LHCN-M2 (cell line): ENCODE measurements at places on chromosomes 4 and X.

GRCh38 chr4:154014407-154015321 lies 225.8 kb upstream of the SFRP2 start:
- no peak for DNase-seq

GRCh38 chrX:79089896-79090584 lies 54.4 kb upstream of the GPR174 start:
- no peak for DNase-seq

- DNase-seq, result peak; percentile 93
Observed at GRCh38 chr4:24117975-24118374, 228.1 kb upstream of the PPARGC1A start.

- no peak for DNase-seq
Observed at GRCh38 chrX:120331116-120331515, 19.9 kb upstream of the TMEM255A start.

- DNase-seq, result no peak
Observed at GRCh38 chrX:138026211-138026610, 460.3 kb downstream of the ZIC3 start.

DNA sequence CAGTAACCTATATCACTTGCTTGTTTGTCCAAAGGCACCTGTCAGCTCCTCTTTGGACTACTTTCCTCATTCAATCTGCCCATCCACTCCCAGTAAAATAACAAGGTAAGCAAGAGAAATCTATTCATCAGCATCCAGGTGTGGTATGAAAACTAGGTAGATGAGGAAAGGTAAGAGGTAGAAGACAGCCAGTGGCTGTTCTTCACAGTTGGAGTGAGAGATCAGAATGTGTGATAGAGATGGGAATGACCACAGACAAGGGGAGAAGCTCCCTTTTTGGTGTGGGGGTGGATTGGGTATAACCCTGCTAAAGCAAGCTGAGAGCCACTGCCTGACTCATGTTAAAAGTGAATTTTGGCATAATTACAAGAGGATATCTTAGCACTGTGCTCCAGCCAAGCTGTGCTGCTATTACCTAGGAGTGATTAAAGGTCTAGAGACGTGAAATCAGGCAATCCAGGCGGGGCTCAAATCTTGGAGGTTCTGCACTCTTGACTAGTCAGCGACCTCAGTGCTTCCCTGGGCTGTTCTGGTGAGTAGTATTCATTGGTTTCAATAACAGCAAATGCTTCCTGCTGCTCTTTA lies 28.1 kb upstream of the RASL11B start:
- no peak for DNase-seq
